ENCODE measurements at places on chromosomes 5 and 9.

- DNase-seq: no peak
These were observed 61.9 kb downstream of the PIK3R1 start for GRCh38 chr5:68277431-68277830.

GRCh38 chr5:73831066-73831465 lies 205.1 kb downstream of the ARHGEF28 start:
- DNase-seq: no peak

DNA sequence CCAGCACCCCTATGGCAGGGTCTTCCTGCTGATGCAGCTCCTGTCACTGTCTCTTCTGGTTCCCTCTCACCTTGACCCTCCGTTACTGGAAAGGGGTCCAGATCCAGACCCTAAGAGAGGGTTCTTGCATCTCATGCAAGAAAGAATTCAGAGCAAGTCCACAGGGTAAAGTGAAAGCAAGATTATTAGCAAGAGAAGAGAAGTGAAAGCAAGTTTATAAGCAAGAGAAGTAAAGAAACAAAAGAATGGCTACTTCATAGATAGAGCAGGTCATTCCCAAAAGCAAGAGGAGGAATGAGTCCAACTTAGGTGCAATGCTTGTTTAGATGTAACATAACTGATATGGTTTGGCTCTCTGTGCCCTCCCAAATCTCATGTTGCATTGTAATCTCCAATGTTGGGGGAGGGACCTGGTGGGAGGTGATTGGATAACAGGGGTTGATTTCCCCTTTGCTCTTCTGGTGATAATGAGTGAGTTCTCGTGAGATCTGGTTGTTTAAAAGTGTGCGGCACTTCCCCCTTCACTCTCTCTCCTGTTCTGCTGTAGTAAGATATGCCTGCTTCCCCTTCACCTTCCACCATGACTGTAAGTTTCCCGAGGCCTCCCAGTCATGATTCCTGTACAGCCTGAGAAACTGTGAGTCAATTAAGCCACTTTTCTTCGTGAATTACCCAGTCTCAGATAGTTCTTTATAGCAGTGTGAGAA lies 183.3 kb downstream of the MED10 start:
- no peak for DNase-seq

GRCh38 chr5:33091571-33092363 lies 349.0 kb upstream of the TARS1 start:
- DNase-seq: no peak

GRCh38 chr5:132469380-132470009 lies 21.1 kb downstream of the IRF1 start:
- no peak for DNase-seq

DNA sequence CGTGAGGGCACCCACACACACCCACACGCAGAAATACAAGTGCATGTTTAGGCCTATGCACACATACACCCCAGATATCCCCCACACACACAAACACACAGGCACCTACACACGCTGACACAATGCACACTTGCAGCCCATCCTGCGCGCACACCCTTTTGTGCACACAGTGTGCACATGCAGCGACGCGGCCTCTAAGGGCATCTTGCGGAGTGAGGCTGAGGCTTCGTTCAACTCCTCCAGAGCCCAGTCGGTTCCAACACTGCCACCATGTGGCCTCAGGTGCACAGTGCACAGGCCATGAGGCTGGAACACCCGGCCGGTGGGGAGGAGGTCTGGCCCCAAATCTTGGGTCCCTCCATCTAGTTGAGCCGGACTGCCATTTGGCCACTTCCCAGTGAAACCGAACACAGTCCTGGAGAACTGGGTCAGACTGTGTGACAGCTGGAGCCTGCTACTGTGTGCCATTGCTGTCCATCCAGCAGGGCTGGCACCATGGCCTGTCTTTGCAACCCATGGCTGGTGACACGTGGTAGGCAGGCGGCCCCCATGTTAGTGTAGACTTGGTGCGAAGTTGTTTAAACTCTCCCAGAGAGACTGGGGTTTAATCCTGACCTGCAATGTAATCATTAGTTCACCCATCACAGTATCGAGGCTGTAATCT lies 97.7 kb upstream of the MVB12B start:
- peak; percentile 89 for DNase-seq

GRCh38 chr9:122338994-122339393 lies 31.8 kb upstream of the PTGS1 start:
- DNase-seq: no peak

DNA sequence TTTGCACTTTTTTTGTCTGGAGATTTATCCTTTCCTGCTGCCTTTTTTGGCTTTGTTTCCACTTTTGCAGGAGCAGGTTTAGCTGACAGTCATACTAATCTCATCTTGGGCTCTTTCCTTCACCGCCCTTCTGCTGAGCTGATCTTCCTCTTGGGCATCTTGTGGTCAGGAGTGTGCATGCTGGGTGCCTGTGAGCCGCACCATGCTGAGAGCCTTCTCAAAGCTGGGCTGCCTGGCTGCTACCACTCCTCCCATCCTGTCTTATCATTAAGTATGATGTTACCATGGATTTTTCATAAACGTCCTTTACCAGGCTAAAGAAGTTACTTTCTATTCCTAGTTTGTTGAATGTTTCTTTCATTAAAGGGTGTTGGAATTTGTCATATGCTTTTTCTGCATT lies 49.5 kb upstream of the MCCC2 start:
- no peak for DNase-seq

GRCh38 chr5:160061770-160062169 lies 52.8 kb downstream of the TTC1 start:
- no peak for DNase-seq

DNA sequence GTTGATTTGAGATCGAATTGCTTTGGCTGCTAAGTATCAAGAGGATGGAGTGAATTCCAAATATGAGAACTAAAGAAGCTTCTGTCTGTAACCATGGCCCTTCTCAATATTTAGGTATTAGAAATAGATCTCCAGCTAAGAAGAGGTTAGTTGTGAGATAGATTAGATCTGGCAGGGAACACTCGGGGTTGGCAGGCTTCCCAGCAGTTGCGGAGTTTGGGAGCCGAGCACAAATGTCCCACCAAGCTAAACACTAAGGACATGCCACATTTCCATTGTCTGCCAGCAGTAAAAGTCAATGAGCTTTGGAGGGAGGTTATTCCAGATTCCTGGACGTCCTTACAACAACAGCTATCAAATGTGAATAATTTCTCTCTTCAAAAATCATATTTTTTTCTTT lies 85.8 kb downstream of the TAF11L14 start:
- DNase-seq: no peak

DNA sequence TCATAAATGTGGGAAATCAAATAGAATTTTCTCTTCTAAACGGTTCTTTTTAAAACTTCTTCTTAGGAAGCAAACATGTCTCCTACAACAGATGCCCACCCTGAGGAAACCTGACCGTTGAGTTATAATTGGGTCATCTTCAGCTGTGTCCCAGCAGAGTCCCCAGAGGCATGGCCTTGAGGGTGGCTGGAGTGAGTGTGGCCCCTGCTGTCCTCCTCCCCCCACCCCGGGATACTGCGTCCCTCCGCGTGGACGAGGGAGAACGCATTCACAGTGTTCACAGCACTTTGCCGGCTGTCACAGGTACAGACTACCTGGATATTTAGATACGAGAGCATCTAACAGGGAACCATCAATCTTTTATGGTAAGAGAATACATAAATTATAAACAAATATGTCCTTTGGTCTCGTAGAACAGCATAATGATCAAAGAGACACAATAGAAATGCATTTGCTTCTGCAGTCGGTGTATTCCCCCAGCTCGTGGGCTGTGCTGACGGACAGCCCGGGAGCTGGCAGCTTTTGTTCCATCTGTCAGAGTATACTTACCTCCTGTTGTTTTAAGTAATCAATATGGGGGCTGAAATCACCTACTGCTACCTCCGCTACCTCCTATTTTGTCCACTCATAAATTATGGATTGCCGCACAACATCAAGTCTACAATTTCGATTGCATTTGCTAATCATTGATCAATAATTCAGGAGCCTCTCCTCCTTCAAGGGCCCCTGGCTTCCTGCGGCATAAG lies 214.7 kb downstream of the IRX2 start:
- DNase-seq: no peak

GRCh38 chr9:33287087-33287490 lies 3.2 kb upstream of the NFX1 start:
- DNase-seq: no peak

- no peak for DNase-seq
These were observed 6.5 kb downstream of the GHR start for GRCh38 chr5:42429694-42430093.

GRCh38 chr5:174777583-174777982 lies 53.2 kb downstream of the MSX2 start:
- DNase-seq: no peak

- DNase-seq: peak; percentile 54
These were observed 101.7 kb upstream of the FCN2 start for GRCh38 chr9:134778841-134779411.

DNA sequence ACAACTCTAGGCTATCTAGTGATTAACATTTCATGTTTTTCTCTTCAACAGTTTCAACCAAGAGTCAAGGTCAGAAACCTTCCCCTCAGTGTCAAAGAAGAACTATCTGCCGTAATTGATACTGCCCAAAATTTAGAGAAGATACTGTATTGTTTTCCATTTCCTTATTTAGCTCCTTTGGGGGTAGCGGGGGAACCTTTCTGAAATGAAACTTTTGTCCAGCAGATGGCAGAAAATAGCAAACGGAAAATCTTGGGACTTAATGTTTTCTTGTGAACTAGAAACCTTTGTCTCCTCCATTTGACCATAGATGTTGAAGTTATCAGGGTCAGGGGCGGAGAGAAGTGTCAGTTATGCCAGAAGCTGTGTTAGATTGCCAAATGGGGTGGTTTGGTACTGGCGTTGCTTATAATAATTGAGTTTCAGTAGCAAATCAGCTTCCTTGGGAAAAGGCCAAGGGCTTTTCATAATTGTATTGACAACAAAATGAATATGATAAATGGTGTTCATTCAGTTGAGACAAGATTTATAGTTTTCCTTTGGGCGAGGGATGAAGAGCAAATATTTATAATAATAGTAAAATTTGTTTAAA lies 101.7 kb upstream of the TLX3 start:
- peak; percentile 47 for DNase-seq

DNA sequence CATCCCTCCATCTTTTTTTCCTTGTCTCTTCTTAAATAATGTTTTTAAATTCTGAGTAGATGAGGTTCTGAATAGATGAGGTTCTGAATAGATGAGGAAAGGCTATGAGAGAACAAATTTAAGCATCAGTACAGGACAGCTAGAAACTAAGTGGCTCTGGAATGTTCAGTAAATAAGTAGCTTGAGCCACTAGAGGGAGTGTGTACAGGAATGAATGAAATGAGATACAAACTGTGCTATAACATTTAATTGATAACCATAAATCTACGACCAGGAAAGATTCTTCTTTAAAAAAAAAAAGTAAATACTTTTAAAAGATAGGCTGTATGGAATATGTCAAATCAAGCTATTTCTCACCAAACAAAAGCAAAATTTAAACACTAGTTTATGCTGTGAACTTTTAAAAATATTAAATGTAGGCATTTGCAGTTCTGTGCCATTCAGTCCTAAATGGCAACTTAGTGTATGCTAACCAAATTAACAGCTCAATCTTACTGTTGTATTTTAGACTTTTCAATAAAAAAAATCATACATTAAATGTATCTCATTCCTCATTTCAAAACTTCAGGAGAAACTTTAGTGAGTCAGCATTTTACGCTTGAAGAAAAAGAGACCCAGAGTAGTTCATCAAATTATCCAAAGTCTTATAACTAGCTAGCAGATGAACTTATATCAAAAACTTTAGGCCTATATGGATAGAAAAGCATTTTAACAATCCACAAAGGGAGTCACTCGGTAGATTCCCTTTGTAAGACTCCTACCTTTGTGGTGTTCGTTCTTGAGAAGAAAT lies 70.4 kb upstream of the SNX2 start:
- DNase-seq: no peak
